Sigmoid colon (tissue), 7 donors: ENCODE measurements at places on chromosomes 1 and 21. TPM values are rescaled to one million over a fixed set of nuclear protein-coding genes. Genes with fewer than 3 reads are reported as not detected.

ZMPSTE24 gene
- polyA plus RNA-seq, result 10.8 TPM

CCDC185 gene
- not detected for polyA plus RNA-seq

ADAMTS5 gene
- 1.1 TPM for polyA plus RNA-seq

TXNIP gene
- polyA plus RNA-seq, result 783 TPM

ANKRD35 gene
- polyA plus RNA-seq, result 1.8 TPM

NPR1 gene
- 7.6 TPM for polyA plus RNA-seq

RGS18 gene
- 5.1 TPM for polyA plus RNA-seq

FNBP1L gene
- polyA plus RNA-seq, result 20.7 TPM

RBM34 gene
- 48.8 TPM for polyA plus RNA-seq

CLDN8 gene
- 3.1 TPM for polyA plus RNA-seq

OPTC gene
- not detected for polyA plus RNA-seq

VWA1 gene
- polyA plus RNA-seq, result 2.4 TPM

SLC25A33 gene
- polyA plus RNA-seq, result 16.6 TPM

FOXD2 gene
- 4.9 TPM for polyA plus RNA-seq

NKAIN1 gene
- not detected for polyA plus RNA-seq

CLK2 gene
- 7.2 TPM for polyA plus RNA-seq

CAPZB gene
- polyA plus RNA-seq, result 372 TPM

PRRX1 gene
- 3.0 TPM for polyA plus RNA-seq

CD164L2 gene
- 1.2 TPM for polyA plus RNA-seq

LMX1A gene
- 0.46 TPM for polyA plus RNA-seq

CHODL gene
- 0.82 TPM for polyA plus RNA-seq

SERINC2 gene
- polyA plus RNA-seq, result 219 TPM

CD2 gene
- polyA plus RNA-seq, result 4.2 TPM

CCDC27 gene
- not detected for polyA plus RNA-seq

CELA2A gene
- polyA plus RNA-seq, result not detected

OR4F29 gene
- polyA plus RNA-seq, result not detected

LRRIQ3 gene
- polyA plus RNA-seq, result 0.34 TPM

RNF19B gene
- 46.7 TPM for polyA plus RNA-seq

SELENBP1 gene
- 1,051 TPM for polyA plus RNA-seq

GJA5 gene
- polyA plus RNA-seq, result 1.2 TPM

S100A1 gene
- 6.6 TPM for polyA plus RNA-seq

LCE1A gene
- not detected for polyA plus RNA-seq

LRRC8B gene
- polyA plus RNA-seq, result 1.8 TPM

SPATA1 gene
- 0.44 TPM for polyA plus RNA-seq

TRIM46 gene
- 0.60 TPM for polyA plus RNA-seq

CTTNBP2NL gene
- polyA plus RNA-seq, result 11.4 TPM

BNIPL gene
- 0.47 TPM for polyA plus RNA-seq

OR2T2 gene
- not detected for polyA plus RNA-seq

PROX1 gene
- polyA plus RNA-seq, result 2.4 TPM

WNT3A gene
- polyA plus RNA-seq, result not detected

CFHR2 gene
- polyA plus RNA-seq, result not detected

PBX1 gene
- 11.4 TPM for polyA plus RNA-seq

AHDC1 gene
- 2.1 TPM for polyA plus RNA-seq

PADI1 gene
- under 0.01 TPM for polyA plus RNA-seq

CD1E gene
- polyA plus RNA-seq, result not detected

TRPM2 gene
- polyA plus RNA-seq, result 3.5 TPM

SRP9 gene
- 262 TPM for polyA plus RNA-seq

MIXL1 gene
- polyA plus RNA-seq, result 0.13 TPM

LHX8 gene
- polyA plus RNA-seq, result not detected

FALEC gene
- polyA plus RNA-seq, result 0.35 TPM

SPEN gene
- polyA plus RNA-seq, result 9.0 TPM

KCNK2 gene
- polyA plus RNA-seq, result 0.25 TPM

SLC22A15 gene
- not detected for polyA plus RNA-seq

ITPKB gene
- 1.4 TPM for polyA plus RNA-seq

ELF3 gene
- polyA plus RNA-seq, result 665 TPM
